CD8-positive, alpha-beta memory T cell (primary cell): ENCODE measurements at places on chromosomes 16 and 17.

- no peak overlapping the region for H3K4me3 ChIP-seq
- no peak overlapping the region for H3K27ac ChIP-seq
- H3K4me1 ChIP-seq: no peaks in the 10 kb centered on the region
- no peaks in the 10 kb centered on the region for H3K36me3 ChIP-seq
- peaks cover 4% of the 10 kb centered on the region for H3K27me3 ChIP-seq
These were observed 5.2 kb upstream of the PIPOX start for GRCh38 chr17:29037739-29038084.

- no peaks in the 10 kb centered on the region for H3K36me3 ChIP-seq
- no peak for DNase-seq
- H3K27ac ChIP-seq: no peak overlapping the region
- H3K4me1 ChIP-seq: no peaks in the 10 kb centered on the region
- no peak overlapping the region for H3K4me3 ChIP-seq
These were observed 387.1 kb downstream of the HS3ST4 start for GRCh38 chr16:26078716-26079355.

GRCh38 chr17:74351552-74352210, 10.0 kb downstream of the BTBD17 start:
- H3K4me3 ChIP-seq: no peak overlapping the region
- no peaks in the 10 kb centered on the region for H3K4me1 ChIP-seq
- no peak overlapping the region for H3K27ac ChIP-seq
- H3K36me3 ChIP-seq: no peaks in the 10 kb centered on the region
- H3K27me3 ChIP-seq: peaks cover 31% of the 10 kb centered on the region

DNA sequence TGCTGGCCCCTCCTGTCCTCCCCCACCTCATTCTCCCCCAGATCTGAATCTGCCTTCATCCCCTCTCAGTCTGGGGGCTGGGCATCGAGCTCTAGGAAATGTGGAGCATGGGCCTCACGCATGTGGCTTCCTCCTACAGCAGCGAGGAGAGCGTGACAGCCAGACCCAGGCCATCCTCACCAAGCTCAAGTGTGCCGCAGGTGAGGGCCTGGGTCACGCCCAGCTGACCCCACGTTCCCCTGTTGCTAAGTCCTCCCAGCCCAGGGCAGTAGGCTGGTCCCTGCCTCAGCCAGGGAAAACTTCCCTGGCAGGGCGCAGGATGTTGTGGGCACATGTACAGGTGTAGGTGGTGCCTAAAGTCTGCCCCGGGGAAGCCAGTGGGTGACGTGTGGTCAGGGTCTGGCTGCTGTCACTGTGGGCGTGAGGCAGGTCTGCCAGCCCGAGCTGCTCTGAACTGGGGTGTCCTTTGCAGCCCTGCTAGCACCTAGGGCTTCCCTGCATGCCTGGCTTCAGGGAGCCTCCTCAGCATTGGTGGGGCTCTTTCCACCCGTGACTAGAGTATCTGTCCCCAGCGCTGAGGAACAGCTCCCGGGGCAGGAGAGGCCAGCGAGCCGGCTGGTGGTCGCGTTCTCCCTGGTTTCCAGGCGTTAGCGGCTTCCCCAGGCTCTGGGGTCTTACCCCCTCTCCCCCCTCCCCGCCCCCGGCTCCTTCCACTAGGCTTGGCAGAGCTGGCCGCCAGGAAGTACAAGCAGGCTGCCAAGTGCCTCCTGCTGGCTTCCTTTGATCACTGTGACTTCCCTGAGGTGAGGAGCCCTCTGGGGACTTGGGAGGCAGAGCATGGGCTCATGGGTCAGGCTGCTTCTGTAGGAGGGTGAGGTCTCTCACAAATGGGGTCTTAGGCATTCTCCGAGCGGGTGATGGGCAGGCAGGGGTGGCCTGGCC, 3.6 kb downstream of the GPS1 start:
- no peak overlapping the region for H3K27ac ChIP-seq
- H3K27me3 ChIP-seq: no peaks in the 10 kb centered on the region
- H3K4me1 ChIP-seq: peaks cover 22% of the 10 kb centered on the region
- no peak for DNase-seq

DNA sequence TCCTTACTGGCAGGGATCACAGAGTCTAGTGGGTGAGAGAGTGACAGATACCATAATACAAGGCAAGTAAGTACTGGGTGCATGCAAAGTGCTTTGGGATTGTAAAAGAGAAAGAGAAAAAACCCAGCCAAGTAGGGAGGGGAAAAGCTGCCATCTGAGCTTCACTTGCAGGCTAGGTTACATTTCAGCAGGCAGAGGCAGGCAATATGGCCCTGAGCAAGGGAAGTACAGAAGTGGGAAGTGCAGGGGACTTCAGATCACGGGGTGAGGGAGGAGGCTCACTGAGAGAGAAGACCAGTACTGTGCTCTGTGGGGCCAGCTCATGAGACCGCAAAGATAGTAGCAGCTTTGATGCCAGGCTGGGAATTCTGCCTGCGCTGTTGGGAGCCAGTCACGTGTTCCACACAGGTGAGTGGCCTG, 230.6 kb downstream of the MSI2 start:
- no peak for DNase-seq
- peaks cover 23% of the 10 kb centered on the region for H3K4me1 ChIP-seq
- H3K4me3 ChIP-seq: no peak overlapping the region
- no peak overlapping the region for H3K27ac ChIP-seq
- H3K27me3 ChIP-seq: no peaks in the 10 kb centered on the region

- peaks cover 5% of the 10 kb centered on the region for H3K27me3 ChIP-seq
- no peaks in the 10 kb centered on the region for H3K4me1 ChIP-seq
- no peaks in the 10 kb centered on the region for H3K36me3 ChIP-seq
These were observed 48.5 kb upstream of the IRF8 start for GRCh38 chr16:85850344-85850880.

GRCh38 chr17:51044976-51045375, 75.7 kb downstream of the SPAG9 start:
- no peak for DNase-seq
- no peaks in the 10 kb centered on the region for H3K27me3 ChIP-seq
- H3K4me1 ChIP-seq: no peaks in the 10 kb centered on the region
- no peak overlapping the region for H3K4me3 ChIP-seq
- no peaks in the 10 kb centered on the region for H3K36me3 ChIP-seq

DNA sequence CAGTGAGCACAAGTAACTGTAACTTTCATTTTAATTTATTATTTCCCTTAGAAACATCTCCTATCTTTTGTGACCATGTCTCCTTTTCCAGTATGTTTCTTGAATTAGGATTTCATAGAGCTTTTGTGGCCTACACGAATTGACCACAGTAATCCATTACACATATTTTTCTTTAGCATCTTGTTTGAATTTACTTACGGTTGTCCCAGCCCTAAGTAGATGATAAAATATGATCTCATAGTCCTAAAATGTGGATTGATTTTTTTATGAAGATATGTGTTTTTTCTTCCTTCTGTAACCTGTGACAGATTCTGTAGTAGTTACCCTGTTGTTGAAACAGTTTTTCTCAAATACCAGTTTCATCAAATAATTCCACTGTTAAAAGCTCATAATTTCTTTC, 61.5 kb downstream of the NF1 start:
- DNase-seq: no peak
- H3K4me3 ChIP-seq: no peak overlapping the region
- no peaks in the 10 kb centered on the region for H3K27me3 ChIP-seq
- peaks cover 16% of the 10 kb centered on the region for H3K4me1 ChIP-seq
- no peak overlapping the region for H3K27ac ChIP-seq

DNA sequence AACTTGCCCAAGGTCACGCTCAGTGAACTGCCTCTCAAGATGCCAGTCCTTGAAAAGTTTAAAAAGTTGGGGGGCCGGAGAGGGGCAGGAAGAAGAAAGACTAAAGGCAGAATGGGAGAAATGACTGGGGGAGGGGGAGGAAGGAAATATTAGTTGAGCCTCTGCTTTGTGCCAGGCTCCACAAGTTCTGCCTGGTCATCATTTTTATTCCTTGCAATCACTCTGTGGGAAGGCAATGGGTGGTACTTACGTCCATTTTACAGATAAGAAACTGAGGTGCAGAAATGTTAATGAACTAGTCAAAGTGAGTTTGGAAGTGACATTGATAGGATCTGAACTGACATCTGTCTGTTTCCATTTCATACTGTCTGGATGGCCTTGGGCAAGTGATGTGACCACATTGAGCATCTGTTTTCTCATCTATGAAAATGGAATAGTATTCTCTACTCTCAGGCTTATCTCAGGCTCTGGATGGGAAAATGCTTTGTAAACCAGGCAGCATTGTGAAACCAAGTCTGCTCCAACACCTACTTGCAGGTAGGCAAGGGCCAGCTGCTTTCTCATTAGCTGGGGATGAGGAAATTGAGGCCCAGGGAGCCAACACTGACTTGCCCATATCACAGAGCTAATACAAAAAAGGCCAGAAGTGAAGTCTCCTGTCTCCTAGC, 19.2 kb downstream of the ASIC2 start:
- H3K36me3 ChIP-seq: no peaks in the 10 kb centered on the region
- H3K27me3 ChIP-seq: no peaks in the 10 kb centered on the region
- no peak overlapping the region for H3K27ac ChIP-seq
- DNase-seq: no peak
- no peaks in the 10 kb centered on the region for H3K4me1 ChIP-seq

GRCh38 chr17:72890711-72891110, 201.8 kb downstream of the SLC39A11 start:
- H3K4me1 ChIP-seq: no peaks in the 10 kb centered on the region
- H3K4me3 ChIP-seq: no peak overlapping the region
- no peak for DNase-seq

GRCh38 chr17:79152110-79152509, 77.5 kb downstream of the ENGASE start:
- DNase-seq: no peak
- H3K4me1 ChIP-seq: no peaks in the 10 kb centered on the region

DNA sequence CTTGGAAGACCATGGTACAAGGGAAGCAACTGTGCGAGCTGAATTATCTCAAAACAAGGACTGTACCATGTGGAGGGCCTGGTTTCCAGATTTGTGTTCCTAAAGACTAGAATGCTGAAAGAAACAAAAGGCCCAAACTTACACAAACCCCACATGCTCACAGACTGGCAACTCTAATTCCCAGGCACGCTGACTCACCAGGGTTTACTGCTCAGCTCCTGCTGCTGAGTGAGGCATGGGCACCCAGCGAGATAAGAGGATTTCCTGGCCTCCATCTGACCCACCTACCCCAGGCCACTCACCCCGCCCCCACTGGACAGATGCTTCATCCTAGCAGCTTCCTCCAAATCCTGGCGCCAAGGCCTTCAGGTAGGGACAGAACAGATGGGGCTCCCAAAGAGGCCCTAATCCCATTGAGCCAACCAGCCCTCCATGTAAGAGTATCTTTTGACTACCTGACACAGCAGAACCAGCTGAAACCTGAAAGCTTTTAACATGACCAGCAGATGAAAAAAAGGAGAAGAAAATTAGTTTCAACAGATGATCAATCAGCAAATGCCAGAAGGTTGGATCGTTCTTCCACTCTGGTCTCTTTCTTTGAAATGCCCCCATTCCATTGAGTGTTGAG, 33.9 kb downstream of the DCUN1D3 start:
- H3K36me3 ChIP-seq: no peaks in the 10 kb centered on the region
- no peaks in the 10 kb centered on the region for H3K27me3 ChIP-seq
- H3K4me1 ChIP-seq: no peaks in the 10 kb centered on the region
- no peak for DNase-seq

DNA sequence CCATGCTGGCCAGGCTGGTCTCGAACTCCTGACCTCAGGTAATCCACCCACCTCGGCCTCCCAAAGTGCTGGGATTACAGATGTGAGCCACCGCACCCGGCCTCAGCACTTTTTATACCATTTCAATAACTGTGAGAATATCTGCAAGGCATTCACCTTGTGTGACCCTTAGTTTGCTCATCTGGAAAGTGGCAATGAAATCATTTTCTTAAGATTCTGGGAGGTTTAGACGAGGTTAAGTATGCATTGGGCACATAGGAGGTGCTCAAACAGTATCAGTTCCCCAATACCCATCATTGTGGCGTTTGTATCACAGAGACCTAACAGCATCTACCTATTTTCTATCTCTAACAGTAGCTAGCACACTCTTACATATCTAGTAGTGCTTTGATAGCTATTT, 481.9 kb upstream of the ERCC4 start:
- H3K27me3 ChIP-seq: no peaks in the 10 kb centered on the region
- H3K36me3 ChIP-seq: no peaks in the 10 kb centered on the region
- no peaks in the 10 kb centered on the region for H3K4me1 ChIP-seq
- H3K27ac ChIP-seq: no peak overlapping the region
- DNase-seq: no peak
- H3K4me3 ChIP-seq: no peak overlapping the region

DNA sequence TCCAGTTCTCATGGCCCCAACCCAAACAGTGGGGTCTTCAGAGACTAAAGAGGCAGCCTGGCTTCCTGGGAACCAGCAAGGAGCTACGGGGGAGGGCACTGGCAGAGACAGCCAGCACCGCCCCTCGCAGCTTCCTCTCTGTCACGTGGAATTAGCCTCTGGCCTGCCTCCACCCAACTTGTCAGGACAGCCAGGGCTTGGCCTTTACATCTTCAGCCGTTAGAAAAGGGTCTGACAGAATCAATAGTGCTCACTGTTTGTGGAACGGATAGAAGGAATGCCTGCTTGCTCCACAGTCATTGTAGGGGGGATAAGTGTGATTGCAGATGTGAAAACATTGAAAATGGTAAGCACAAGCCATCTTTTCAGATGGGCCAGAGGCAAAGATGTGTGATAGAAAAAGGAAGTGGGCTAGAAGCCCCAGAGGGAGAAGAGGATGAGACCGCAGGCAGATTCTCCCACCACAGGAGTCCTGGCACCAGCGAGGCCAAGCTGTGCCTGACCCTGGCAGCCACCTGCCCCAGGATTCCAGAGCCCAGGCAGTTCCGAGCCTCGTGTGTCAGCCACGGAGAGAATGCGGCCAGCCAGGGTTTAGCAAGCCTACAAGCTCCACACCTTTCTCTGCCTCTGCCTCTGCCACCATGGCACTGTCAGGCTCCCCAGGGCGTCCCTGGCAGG, 18.6 kb downstream of the GRIN2C start:
- H3K27ac ChIP-seq: no peak overlapping the region
- H3K27me3 ChIP-seq: no peaks in the 10 kb centered on the region
- no peaks in the 10 kb centered on the region for H3K36me3 ChIP-seq
- DNase-seq: no peak
- no peak overlapping the region for H3K4me3 ChIP-seq
- H3K4me1 ChIP-seq: no peaks in the 10 kb centered on the region

DNA sequence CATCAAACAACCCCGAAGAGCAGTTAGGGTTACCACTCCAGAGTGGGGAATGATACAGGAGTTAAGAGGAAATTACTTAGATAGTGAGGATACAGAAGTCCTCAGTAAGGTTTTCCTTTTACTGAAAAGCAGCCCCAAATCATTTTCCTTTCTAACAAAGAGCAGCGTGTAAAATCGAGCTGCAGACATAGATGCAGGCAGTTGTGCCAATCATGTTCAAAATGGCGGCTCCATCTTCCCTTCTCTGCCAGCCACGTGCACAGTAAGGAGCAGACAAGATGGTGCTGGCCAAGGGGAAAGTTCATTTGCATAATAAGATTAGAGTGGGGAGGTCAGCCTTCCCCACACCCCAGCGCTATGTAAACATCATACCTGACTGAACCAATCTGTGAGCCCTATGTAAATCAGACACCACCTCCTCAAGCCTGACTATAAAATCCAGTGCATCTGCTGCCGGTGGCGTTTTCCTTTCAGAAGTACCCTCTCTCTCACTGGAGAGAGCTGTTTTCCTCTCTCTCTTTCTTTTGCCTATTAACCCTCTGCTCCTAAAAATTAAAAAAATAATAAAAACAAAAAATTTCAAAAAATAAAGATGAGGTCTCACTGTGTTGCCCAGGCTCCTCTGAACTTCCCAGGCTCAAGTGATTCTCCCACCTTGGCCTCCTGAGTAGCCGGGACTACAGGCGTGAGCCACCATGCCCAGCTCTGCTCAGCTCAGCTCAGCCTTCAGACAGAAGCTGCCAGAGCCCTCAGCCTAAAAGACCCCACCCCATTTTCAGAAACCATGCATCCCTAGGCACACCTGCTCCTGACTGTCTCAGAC, 2.6 kb upstream of the SRL start:
- no peak overlapping the region for H3K27ac ChIP-seq
- no peak for DNase-seq
- no peaks in the 10 kb centered on the region for H3K27me3 ChIP-seq
- H3K36me3 ChIP-seq: no peaks in the 10 kb centered on the region
- no peaks in the 10 kb centered on the region for H3K4me1 ChIP-seq
- no peak overlapping the region for H3K4me3 ChIP-seq
